ENCODE measurements at places on chromosomes 1 and 21.

GRCh38 chr1:15329104-15329820 is 80.4 kb upstream of the EFHD2 start:
- no peak for DNase-seq

GRCh38 chr21:35227786-35228185 is 178.7 kb upstream of the RUNX1 start:
- no peak for DNase-seq

DNA sequence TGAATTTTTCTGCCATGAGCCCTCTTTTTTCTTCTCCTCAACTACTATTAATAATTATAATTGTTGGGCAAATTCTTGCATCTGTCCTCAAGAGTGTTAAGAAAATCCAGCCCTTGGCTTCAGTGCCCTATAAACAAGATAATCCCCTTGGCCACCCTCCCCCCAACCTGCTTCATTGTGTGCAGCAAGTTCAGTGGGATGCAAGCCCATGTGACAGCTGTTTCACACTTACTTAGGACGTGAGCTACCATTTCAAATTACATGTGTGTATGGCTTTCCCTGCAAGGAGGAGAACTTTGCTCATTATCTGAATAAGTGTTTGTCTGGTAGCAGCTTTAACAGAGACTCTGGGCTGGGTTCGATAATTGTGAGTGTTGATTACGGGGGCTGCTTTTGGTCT is 276.2 kb downstream of the CACNA1E start:
- no peak for DNase-seq

DNA sequence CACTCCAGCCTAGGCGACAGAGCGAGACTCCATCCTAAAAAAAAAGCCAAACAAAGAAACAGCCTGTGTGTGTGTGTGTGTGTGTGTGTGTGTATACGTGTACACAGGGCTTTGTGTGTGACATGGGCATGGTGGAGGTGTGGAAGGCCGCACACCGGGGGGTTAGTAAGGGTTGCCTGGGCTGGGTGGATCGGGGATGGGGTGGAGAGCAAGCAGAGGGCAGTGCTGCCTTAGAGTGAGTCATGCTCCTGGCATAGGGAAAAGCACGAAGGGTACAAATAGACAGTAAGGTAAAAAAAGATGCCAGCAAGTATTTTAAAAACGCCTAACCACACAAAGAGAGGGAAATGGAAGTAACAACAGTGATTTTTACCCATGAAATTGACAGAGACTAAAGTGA is 6.2 kb downstream of the PRMT2 start:
- DNase-seq: no peak

DNA sequence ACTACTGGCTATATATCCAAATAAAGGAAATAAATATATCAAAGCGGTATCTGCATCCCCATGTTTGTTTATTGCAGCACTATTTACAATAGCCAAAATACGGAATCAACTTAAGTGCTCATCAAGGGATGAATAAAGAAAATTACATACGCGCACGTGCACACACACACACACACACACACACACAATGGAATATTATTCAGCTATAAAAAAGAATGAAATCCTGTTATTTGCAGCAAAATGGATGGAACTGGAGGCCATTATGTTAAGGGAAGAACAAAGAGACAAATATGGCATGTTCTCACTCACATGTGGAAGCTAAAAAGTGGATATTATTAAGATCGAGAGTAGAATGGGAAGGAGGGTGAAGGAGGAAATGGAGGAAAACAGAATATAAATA is 20.2 kb downstream of the COPA start:
- no peak for DNase-seq

DNA sequence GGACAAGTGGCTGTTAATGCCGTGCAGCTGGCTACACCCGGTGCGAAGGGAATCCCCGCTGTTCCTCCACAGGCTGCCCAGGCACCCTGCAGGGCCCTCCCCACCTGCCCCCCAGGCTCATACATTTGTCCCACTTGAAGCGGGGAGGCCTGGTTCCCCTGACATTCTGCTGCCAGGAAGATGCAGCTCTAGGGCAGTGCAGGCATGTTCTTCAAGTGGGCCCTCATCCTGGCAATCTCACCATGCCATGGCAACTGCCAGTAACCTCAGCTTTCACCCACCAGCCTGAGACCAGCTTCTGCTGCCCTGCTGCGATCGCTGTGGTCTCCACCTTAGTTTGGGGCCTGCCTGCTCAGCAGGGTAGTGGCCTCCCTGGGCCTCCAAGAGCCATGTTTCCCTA is 151.9 kb upstream of the COL6A1 start:
- no peak for DNase-seq

GRCh38 chr1:59025898-59026426 is 242.1 kb upstream of the JUN start:
- DNase-seq: no peak

GRCh38 chr1:117146575-117147340 is 25.2 kb upstream of the TRIM45 start:
- DNase-seq: no peak

- no peak for DNase-seq
Measured at GRCh38 chr1:174829990-174830389, 169.8 kb upstream of the CACYBP start.

GRCh38 chr1:226737819-226738420 is 1.2 kb downstream of the ITPKB start:
- DNase-seq: no peak
